Stimulated activated CD8-positive, alpha-beta memory T cell treated with anti-CD3 and anti-CD28 coated beads, Interleukin-12 subunit alpha, Interleukin-12 subunit beta, amount 100 ng/mL, for 4 hours (primary cell): ENCODE measurements at places on chromosomes 7 and 10.

DNA sequence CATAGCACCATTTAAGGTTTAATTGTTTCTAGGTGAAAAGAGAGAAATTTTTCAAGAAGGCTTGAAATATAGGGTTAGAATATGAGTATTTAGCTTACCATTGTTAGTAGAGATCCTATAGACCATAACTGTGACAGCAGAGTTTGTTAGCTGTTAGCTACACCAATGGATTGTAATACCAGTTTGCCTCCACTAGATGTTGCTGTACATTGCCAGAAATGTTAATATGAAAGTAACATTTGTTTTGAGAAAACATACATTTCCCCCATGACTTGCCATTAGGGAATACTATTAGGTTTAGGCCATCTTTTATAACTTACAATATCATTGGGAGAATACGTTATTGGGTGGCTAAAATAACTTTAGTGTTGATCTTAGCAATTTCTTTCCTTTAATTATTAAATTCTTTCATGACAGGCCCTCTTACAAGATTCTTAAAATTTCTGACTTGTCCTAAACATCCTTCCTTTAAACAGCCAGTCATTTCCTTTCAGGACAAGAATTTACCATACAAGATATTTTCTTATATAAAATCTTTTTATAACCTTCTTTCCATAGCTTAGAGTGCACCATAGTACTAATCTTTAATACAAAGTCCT, 39.5 kb downstream of the ZNF117 start:
- DNase-seq, result no peak

GRCh38 chr10:77892021-77892739, 34.4 kb downstream of the DLG5 start:
- no peak for DNase-seq

DNA sequence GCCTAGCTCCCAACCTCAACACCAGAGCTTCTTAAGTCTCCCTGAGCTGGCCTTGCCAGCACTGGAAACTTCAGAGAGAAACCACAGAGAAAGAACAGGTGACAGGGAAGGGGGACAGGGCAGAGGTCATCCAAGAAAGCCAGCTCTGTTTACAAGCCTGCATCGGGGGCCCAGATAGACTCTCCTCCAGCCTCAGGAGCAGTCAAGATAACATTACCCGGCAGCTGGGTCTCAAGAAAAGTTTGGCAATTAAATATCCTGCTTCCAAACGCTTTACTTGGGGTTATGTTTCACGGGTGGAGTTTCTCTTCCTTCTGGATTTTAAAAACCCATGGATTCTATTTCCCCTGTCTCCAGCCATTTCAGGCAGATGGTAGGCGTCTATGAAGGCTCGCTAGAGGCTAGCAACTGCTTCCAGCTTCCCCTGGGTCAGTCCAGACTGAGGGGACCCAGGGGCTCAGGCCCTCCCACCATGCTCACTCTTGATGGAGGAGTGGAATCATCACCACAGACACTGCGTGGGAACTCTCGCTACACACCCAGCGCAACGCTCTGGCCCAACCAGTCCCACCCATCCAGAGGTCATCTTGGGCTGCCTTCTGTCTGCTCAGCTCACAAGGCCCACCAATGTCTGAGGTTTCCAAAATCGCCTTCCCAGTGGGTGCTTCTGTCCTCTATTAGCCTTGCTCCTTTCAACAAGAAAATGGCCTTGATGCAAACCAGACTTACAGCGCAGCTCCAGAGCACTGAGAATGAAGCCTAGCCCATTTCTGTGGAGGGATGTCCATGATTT, 48.8 kb downstream of the SH3PXD2A start:
- DNase-seq, result no peak

- DNase-seq, result no peak
Measured at GRCh38 chr10:84335516-84335915, 7.1 kb downstream of the CCSER2 start.

DNA sequence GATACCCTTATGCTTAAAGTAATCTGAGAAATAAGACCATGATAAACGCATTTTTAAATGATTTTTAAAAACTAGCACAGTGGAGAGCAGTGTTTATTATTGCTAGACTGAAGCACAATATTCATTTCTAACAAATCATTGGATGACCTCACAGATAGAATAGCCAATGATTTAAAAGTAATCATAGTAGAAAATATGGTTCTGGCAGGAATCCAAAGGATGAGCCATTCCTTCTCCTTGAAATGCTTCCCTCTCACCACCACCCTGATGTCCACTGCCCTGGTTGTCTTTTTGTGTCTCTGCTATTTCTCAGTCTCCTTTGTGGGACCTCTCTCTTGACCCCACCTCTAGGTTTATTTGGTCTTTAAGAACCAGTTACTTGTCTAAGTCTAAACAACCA, 64.9 kb downstream of the PRKG1 start:
- DNase-seq, result no peak

GRCh38 chr7:46565253-46566096, 644.4 kb upstream of the IGFBP3 start:
- no peak for DNase-seq

- no peak for DNase-seq
Measured at GRCh38 chr10:32327364-32327691, 19.6 kb downstream of the EPC1 start.

DNA sequence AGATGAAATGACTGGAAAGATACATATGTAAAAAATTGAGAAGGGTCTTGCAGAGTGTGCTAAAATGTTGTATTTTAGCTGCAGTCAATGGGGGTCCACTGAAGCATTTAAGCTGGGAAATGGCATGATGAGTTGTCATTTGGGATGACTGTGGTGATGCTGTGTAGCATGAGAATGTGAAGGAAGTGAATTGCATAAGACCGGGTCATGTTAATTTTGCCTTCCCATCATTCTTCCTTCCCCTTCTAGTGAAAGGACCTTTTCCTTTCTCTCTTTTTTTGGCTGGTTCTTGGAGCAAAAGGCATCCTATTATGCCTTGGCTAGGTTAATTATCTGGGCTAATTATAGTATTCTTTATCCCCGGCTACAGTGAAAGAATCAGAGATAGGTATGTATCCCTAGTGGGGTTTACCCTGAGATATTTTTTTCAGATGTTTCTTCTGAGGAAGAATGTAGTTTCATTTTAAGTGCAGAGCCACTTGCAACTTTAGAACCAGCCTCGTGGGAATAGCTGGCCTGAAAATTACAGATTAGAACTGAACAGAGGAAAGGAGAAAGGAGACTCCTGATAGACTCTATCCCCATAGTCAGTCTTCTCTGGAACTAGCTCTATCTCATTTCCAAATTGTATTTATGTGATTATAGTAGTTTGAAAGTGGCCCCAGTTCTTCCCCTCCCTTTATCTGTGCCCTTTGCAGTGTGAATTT, 93.6 kb downstream of the HGF start:
- DNase-seq, result no peak

DNA sequence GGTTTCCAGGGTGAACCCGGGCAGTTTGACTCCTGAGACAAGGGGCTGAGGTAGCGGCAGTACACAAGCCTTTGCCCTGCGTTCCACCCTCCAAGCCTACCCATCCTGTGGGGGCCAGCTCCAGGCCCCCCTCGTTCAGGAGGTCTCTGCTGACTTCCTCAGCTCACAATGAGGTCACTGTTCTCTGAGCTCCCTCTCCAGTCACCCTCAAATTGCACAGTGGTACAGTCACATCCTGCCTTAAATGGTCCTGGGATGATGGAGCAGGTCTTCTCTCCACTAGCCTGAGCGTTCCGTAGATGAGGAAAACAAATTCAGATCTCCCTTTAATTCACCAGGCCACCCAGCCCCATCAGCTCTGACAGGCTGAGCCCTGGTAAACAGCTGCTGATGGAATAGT, 90.2 kb downstream of the SH3PXD2A start:
- DNase-seq, result no peak

GRCh38 chr7:73433924-73434700, 534 bp downstream of the FZD9 start:
- DNase-seq, result peak; percentile 9

GRCh38 chr7:140069298-140069949, 6.7 kb upstream of the PARP12 start:
- no peak for DNase-seq

DNA sequence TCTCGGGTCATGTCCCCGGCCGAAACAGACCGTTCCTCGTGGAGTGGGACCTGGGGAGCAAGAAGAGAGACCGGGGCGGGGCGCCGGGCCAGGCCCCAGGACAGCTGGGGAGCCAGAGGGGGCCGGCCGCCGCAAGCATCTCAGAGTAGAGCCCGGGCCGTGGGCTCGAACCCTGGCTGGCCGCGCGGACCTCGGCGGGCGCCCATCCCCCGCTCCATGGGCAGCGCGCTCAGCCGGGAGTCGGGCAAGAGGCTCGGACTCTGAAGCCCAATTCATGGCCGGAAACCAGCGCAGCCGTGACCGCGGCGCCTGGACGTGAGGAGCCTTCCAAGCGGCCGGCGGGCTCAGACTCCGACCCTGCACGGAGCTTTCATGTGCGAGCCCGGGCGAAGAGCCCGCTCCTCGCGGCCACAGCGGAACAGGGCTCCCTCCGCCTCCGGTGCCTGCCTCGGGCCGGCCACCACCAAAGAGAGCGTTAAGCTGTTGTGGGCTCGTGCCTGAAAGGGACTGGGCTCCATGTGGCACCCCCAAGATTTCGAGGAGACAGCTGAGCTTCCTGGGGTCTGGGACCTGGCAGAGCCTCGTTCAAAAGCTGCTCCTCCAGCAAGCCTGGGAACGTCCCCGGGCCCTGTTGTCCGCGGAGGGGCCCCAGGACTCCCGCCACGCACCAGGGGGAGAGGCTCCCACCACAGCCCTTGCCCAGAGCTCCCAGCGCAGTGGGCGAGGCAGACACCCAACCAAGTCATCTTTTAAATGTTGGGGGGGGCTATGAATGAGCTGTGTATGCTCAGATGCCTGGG, 757 bp upstream of the GRID1 start:
- no peak for DNase-seq

DNA sequence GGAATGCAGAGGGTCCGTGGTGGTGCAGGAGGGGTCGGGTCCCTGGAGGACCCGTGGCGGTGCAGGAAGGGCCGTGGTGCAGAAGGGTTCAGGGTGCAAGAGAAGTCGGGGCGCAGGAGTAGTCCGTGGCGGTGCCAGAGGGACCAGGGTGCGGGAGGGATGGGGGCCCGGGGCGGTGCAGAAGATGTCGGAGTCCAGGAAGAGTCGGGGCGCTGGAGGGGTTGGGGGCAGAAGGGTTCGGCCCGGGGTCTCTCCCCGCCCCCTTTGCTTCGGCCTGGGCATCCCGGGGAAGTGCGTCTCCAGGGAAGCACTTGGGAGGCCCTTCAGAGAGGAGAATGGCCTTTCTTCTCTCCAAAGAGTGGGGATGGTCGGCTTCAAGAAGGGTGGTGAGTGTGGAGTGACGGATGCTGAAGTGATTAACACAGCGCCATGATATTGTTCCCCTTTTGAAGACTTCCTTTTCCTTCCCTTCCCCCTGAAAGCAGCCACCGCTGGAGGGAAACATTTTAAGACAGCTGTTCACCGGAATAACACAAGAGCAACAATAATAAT, 997 bp downstream of the WDR37 start:
- no peak for DNase-seq

- no peak for DNase-seq
Measured at GRCh38 chr7:1671594-1672451, 1.7 kb downstream of the ELFN1 start.

- DNase-seq, result no peak
Measured at GRCh38 chr7:155308330-155309020, 10.8 kb downstream of the INSIG1 start.
